ENCODE measurements at places on chromosomes 3 and 15. TPM values are rescaled to one million over a fixed set of nuclear protein-coding genes. Genes with fewer than 3 reads are reported as not detected.

WDR93 gene
- polyA plus RNA-seq: not detected

FANCD2OS gene
- not detected for polyA plus RNA-seq

IL17RD gene
- 0.34 TPM for polyA plus RNA-seq

VILL gene
- 1.3 TPM for polyA plus RNA-seq

EPB42 gene
- polyA plus RNA-seq: not detected

All from psoas muscle (tissue), 8 donors.